Kidney epithelial cell (primary cell): ENCODE measurements at places on chromosomes 11 and 22. TPM values are rescaled to one million over a fixed set of nuclear protein-coding genes. Genes with fewer than 3 reads are reported as not detected.

The BTG4 gene
- total RNA-seq: 0.08 TPM in 1 of 2 replicates, not detected in the other

The CERK gene
- 46.3 and 48.9 TPM in 2 replicates for total RNA-seq

The PKDREJ gene
- total RNA-seq: not detected in 2 replicates

The SGSM1 gene
- total RNA-seq: 0.25 and 0.55 TPM in 2 replicates

The OR6T1 gene
- 0.34 TPM in 1 of 2 replicates, not detected in the other for total RNA-seq

The PHF21B gene
- total RNA-seq: 1.5 and 4.2 TPM in 2 replicates

The CD44 gene
- 268 and 336 TPM in 2 replicates for total RNA-seq

The H19 gene
- 56.9 and 78.8 TPM in 2 replicates for total RNA-seq

The OR52A1 gene
- not detected in 2 replicates for total RNA-seq

The HINFP gene
- total RNA-seq: 25.0 and 28.8 TPM in 2 replicates

The OR52B2 gene
- total RNA-seq: not detected in 2 replicates

The CHID1 gene
- 90.0 and 121 TPM in 2 replicates for total RNA-seq

The MS4A6A gene
- 0.55 and 2.3 TPM in 2 replicates for total RNA-seq

The MS4A12 gene
- not detected in 2 replicates for total RNA-seq

The ANO9 gene
- total RNA-seq: 18.4 and 19.7 TPM in 2 replicates

The TSGA10IP gene
- total RNA-seq: not detected in 2 replicates

The MIOX gene
- total RNA-seq: 0.68 and 1.8 TPM in 2 replicates

The OR51E2 gene
- not detected in 2 replicates for total RNA-seq

The APOA5 gene
- total RNA-seq: not detected in 2 replicates

The FJX1 gene
- total RNA-seq: 36.1 and 37.2 TPM in 2 replicates

The TRIM77 gene
- total RNA-seq: not detected in 2 replicates

The RIMBP3B gene
- 0.07 and 0.29 TPM in 2 replicates for total RNA-seq

The SLC35E4 gene
- total RNA-seq: 8.3 and 14.9 TPM in 2 replicates

The TBX10 gene
- not detected in 2 replicates for total RNA-seq

The SHANK3 gene
- 3.8 and 6.0 TPM in 2 replicates for total RNA-seq

The DMC1 gene
- 0.75 and 1.5 TPM in 2 replicates for total RNA-seq

The PRG2 gene
- 0.33 TPM in 1 of 2 replicates, not detected in the other for total RNA-seq

The DRD4 gene
- 0.08 TPM in 1 of 2 replicates, not detected in the other for total RNA-seq

The RAB38 gene
- 6.2 and 7.3 TPM in 2 replicates for total RNA-seq

The ARVCF gene
- 74.5 and 107 TPM in 2 replicates for total RNA-seq

The RAG1 gene
- 2.4 and 2.5 TPM in 2 replicates for total RNA-seq

The GPHA2 gene
- total RNA-seq: not detected in 2 replicates

The FANCF gene
- total RNA-seq: 16.8 and 19.2 TPM in 2 replicates

The GAL3ST1 gene
- total RNA-seq: 2.5 and 4.0 TPM in 2 replicates

The OR4A47 gene
- total RNA-seq: not detected in 2 replicates

The SMDT1 gene
- total RNA-seq: 7.1 and 16.3 TPM in 2 replicates

The TNNI2 gene
- not detected in 2 replicates for total RNA-seq

The MUC5B gene
- under 0.01 TPM in 1 of 2 replicates, not detected in the other for total RNA-seq

The F2 gene
- not detected in 2 replicates for total RNA-seq

The ARHGAP1 gene
- total RNA-seq: 51.6 and 61.7 TPM in 2 replicates

The KLHL35 gene
- total RNA-seq: 1.5 and 6.8 TPM in 2 replicates

The RAG2 gene
- total RNA-seq: not detected in 2 replicates

The NAT10 gene
- total RNA-seq: 21.7 and 23.5 TPM in 2 replicates

The CHRM1 gene
- total RNA-seq: not detected in 2 replicates

The C11orf97 gene
- not detected in 2 replicates for total RNA-seq

The SOX6 gene
- total RNA-seq: 2.7 and 4.1 TPM in 2 replicates

The HBG1 gene
- not detected in 2 replicates for total RNA-seq

The NXPE2 gene
- total RNA-seq: not detected in 2 replicates

The KRTAP5-10 gene
- total RNA-seq: not detected in 2 replicates

The FAT3 gene
- 1.4 and 1.7 TPM in 2 replicates for total RNA-seq

The APOL5 gene
- total RNA-seq: not detected in 2 replicates

The SPTBN2 gene
- total RNA-seq: 79.4 and 99.9 TPM in 2 replicates

The OTUB1 gene
- total RNA-seq: 100.0 and 119 TPM in 2 replicates

The PPP6R2 gene
- 45.2 and 53.4 TPM in 2 replicates for total RNA-seq

The SLC22A9 gene
- not detected in 2 replicates for total RNA-seq

The FZD4 gene
- 7.1 and 7.5 TPM in 2 replicates for total RNA-seq

The PI4KA gene
- 50.6 and 62.8 TPM in 2 replicates for total RNA-seq
